NCI-H774 (cell line): ENCODE measurements at places on chromosomes 12 and 14.

GRCh38 chr12:124025661-124026060, 52.6 kb downstream of the ZNF664 start:
- no peak for DNase-seq

- no peak for DNase-seq
Measured at GRCh38 chr14:35349496-35350365, 54.8 kb downstream of the NFKBIA start.

GRCh38 chr14:88299865-88300530, 23.1 kb downstream of the KCNK10 start:
- no peak for DNase-seq

DNA sequence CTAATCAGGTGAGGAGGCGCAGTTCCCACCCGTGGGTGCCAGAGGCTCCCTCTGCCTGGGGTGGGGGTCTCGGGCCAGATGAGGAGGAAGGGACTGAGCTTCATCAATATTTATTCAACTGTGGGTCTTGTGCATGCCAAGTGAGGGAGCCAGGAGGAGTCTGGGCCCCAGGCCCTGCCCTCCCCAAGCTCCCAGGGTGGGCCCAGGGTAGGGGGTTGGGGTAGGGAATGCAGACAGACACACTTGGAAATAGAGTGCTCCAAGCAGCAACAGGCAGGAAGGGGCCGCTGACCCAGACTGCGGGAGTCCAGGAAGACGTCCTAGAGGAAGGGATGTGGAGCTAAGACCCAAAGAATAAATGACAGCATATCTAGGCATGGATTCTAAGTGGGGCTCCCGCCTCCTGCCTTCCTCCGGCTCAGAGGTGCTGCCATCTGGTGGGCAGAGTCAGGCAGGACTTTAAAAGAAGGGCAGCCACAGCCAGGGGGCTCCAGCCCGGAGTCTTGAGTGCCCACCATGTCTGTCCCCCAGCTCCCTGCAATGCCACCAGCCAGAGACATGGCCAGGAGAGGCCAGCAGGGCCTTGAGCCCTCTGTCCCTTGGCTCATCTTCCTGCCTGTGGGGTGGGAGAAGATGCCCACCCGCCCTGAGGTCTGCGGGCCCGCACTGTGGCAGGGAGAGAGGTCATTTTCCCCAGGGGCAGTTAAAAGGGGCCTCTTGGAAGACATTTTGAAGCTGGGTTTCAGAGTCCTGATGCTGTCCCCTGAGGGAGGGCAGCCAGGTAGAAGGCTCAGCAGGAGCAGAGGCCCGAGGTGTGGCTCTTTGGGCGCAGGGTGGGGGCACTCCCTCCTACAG, 70.1 kb downstream of the PHETA1 start:
- peak; percentile 28 for DNase-seq

- DNase-seq: no peak
Measured at GRCh38 chr12:50988051-50988450, 35.7 kb downstream of the HIGD1C start.

DNA sequence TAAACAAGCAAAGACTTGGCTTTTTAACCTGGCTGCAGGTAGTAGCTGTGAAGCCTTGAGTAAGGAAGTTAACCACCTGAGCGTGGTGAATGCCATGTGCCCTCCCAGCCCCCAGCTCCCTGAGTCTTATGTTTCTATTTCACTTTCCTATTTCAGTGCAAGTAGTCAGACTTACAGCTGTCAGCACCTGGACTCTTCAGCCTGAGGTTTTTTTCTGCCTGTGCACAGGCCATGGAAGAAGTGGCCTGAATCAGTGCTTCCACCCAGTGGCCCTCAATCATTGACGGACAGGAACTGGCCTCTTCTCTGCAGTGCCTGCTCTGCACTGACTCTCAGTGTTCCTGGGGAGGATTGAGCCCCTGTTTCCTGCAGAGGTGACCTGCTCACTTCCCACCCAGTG, 796.4 kb downstream of the MED13L start:
- DNase-seq: no peak

DNA sequence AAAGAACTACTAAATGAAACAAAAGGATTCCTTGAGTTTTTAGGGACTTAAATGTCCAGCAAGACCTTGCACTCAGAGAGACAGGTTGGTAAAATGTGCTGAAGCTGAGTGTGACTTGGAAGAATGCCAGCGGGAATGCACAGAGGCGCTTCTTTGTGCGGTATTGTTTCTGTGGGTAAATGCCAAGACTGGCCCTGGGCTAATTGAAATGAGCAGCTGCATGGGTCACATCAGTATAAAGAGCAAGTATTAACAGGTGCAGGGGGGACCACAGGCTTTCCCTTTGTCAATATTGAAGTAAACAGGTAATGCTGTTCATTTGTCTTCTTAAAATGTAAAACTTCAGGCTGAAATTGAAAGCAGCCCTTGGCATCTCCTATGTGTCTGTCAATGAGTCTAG, 74.3 kb downstream of the LMO3 start:
- peak; percentile 92 for DNase-seq

GRCh38 chr12:27260746-27261145, 16.7 kb downstream of the STK38L start:
- no peak for DNase-seq

- DNase-seq: no peak
Measured at GRCh38 chr14:100644383-100644782, 57.2 kb upstream of the BEGAIN start.

- DNase-seq: no peak
Measured at GRCh38 chr12:128911861-128912260, 58.6 kb downstream of the GLT1D1 start.

DNA sequence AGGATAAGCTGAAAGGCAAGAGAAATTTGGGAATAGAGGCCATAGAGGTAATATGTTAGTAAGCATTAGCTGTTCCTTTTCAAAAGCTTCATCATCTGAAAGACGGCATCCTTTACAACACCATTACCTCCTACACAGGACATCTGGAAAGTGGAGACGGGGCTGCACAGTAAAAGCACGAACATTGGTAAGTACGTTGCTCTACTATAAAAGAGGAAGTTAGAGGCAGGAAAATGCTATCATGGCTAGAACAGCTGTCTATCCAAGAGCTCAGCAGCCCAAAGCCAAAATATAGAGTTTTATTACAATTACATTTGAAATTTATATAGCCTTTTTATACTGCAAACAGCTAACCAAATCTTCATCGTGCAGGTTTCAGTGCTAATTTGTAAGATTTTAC, 172.3 kb upstream of the GRIP1 start:
- DNase-seq: no peak

DNA sequence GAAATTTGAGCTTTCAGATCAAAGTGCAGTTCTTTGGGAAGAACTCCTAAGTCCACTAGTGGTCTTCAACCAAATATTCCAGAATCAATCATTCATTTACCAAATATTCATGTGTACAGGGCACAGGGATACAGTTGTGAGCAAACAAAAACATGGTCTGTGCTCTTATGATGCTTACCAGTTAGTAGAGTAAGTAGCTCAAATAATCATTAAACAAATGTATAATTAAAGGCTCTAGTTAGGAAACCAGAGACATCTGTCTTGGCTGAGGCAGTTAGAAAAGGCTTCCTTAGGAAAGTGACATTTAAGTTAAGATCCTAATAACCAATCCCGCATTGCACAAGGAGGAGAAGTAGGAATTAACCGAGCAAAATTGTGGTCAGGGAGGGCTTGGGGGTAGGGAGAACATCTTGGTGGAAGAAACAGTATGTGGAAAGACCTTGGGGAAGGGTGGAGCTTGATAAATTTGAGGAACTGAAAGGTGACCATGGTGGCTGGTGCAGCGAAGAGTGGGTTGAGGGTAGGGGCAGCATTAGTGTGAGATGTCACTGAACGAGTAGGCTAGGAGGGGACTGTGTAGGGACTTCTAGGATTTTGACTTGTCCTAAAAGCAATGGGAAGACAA, 40.0 kb downstream of the PEBP1 start:
- no peak for DNase-seq

DNA sequence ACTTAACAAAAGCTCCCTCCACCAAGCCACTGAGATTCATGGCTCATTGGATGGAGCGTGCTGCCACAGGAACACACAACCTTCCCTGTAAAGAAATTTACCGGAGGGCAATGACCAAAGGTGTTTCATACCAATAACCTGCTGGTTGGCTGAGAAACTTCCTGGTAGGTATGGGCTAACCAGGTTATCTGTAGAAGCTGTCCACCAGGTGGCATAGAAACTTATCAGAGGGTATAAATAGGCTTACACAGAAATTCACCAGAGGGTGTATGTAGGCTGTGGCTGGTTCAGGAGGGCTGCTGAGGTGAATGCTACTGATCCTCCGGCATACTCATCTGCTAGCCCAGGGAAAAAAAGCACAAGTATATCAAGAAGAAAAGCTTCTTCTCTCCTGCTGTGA, 27.1 kb upstream of the MTERF2 start:
- no peak for DNase-seq

- DNase-seq: no peak
Measured at GRCh38 chr14:95068521-95068920, 88.8 kb downstream of the DICER1 start.

- DNase-seq: no peak
Measured at GRCh38 chr14:71225113-71225512, 317.9 kb downstream of the PCNX1 start.

DNA sequence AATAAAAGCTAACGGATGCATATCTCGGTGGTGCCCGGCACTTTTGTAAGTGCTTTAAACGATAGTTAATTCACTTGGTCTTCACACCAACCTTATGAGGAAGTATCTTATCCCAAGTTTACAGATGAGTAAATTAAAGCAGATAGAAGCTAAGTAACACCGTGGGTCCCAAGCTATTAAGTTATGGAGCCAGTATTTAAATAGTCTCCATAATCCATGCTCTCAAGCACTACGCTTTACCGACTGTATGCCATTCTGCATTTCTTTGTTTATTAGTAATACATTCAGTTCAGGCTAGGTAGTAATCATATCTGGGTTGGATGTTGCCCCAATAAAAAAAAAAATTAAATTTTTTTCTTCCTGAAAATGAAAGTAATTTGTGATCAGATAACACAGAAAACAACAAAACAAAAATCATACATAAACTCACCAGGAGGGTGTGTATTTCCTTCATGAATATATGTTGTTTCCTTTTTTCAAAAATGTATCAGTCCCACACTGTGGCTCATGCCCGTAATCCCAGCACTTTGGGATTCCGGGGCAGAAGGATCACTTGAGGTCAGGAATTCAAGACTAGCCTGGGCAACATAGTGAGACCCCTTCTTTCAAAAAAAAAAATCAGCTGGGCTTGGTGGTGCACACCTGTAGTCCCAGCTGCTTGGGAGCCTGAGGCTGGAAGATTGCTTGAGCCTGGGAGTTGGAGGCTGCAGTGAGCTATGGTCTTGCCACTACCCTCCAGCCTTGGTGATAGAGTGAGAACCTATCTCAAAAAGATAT, 1.4 kb upstream of the M6PR start:
- DNase-seq: no peak

DNA sequence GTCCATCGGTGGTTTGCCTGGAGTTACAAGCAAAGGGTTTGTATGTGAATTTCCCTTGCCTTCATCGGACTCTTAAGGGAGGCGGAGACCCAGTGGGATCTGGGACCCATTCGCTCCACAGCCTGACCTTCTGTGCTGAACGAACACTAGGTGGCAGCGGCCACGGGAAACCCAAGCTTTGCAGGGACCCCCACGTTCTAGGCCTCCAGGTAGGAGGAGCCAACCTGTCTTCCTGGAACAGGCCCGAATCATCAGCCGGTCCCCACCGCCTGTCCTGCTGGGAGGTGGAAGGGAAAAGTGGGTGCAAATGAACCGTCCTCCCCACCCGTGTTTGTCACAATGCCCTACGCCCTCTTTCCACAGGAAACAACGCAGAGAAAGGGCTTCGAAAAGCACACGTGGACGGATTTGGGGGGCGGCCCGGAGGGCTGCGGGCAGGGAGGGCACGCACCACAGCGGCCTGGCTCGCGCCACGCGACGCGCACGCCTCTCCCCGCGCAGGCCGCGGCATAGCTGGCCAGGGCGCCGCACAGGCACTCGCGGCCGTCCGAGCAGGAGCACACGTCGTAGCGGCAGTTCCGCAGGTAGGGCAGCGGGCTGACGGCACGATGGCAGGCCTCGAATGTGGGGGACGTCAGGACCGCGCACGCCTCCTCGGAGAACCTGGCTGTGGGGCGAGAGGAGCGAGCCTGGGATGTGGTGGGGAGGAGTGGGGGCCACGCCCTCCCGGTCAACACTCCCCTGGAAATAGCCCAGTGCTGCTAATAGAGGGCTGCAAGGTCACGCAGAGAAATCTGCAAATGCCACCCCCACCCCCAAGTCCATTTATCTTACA, 67.8 kb downstream of the VWF start:
- DNase-seq: no peak

GRCh38 chr14:104977681-104978653, at the start of gene AHNAK2:
TSS of gene AHNAK2 (minus strand) at chr14:104978374. CDS start at chr14:104978237, 137 bp downstream.
- DNase-seq: peak; percentile 65

GRCh38 chr12:29201296-29201695, 52.2 kb downstream of the FAR2 start:
- no peak for DNase-seq

DNA sequence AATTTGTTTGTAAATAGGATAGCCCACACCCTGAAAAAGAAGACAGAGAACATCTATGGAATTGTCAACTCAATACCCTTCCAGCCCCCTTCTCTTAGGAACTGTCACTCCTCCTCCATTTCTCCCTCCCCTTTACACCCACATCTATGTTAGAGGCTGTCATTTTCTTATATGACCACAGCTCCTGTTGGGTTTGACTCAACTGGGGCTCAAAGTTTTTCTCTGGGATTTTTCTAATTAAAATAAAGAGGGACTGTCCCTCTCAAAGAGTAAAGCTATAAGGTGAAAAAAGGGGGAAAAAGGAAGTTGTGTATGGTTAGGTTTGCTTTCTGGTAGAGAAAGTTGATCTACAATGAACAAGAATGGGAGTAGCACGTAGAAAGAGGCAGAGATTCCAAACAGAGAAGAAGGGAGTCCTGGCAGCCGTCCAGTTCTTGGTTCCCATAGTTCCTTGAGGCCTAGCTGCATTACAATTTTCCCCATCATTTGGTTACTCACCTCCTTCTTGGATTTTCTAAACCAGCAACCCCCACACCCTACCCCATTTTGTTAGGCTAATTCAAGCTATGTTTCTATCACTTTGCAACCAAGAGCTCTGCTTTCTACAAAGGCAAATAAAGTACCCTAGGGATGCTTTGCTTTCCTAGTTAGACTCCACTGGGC, 44.3 kb upstream of the STK38L start:
- no peak for DNase-seq

DNA sequence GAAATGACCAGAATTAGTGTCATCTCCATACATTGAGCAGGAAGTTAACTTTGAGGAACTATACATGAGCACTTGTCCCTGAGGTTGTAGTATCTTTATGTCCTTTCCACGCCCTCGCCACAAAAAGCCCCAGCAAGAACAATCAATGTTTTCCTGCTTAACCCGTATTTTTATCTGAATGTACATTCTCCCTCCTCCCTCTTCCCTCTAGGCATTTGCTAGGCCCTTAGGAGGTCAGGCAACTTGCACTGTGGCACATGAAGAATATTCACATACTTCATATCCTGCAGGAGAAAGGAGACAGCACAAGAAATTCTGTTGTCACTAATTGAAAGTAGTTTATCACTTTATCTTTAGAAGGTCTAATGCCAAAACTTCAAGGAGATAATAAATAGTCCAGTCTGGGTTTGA, 18.1 kb upstream of the DUSP6 start:
- no peak for DNase-seq

GRCh38 chr14:58876608-58877007, 238.8 kb downstream of the DACT1 start:
- DNase-seq: no peak

GRCh38 chr14:22556021-22556989, 32.7 kb downstream of the DAD1 start:
- DNase-seq: no peak
